ENCODE measurements at places on chromosomes 4 and X. TPM values are rescaled to one million over a fixed set of nuclear protein-coding genes. Genes with fewer than 3 reads are reported as not detected.

Gene OR13H1
- not detected for total RNA-seq

Gene ATRX
- 132 TPM for total RNA-seq

Gene ATP2B3
- total RNA-seq, result 0.10 TPM

Gene CLGN
- 0.59 TPM for total RNA-seq

Gene UGT2B7
- total RNA-seq, result not detected

Gene DSPP
- total RNA-seq, result not detected

Measured in skin of body (tissue), 3 donors.